ENCODE measurements at places on chromosomes 16 and 17.

- DNase-seq = no peak
Measured at GRCh38 chr17:28597606-28598383, 1.0 kb downstream of the SPAG5 start.

GRCh38 chr17:82175201-82175600 lies 37.4 kb downstream of the CCDC57 start:
- DNase-seq = no peak

- DNase-seq = no peak
Measured at GRCh38 chr17:3659541-3660111, 8.8 kb downstream of the TAX1BP3 start.

DNA sequence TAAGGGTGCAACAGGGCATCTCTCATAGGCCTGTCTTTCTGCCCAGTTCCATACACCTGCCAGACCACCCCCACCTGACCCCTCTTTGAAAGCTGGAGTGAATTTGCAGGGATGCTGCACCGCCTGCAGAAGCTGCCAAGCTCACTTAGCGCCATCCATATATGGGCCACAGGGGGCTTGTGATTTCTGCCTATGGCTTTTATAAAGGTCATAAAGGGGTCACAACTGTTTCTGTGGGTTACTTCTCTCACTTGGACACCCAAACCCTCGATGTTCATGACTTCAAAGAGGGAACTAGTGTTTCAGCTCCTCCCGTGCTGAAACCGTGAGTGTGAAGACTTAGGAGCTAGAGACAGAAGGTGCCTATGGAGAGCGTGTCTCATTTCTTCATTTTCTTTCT lies 23.9 kb upstream of the MEAK7 start:
- DNase-seq = no peak

GRCh38 chr17:73691321-73691766 lies 47.1 kb upstream of the SDK2 start:
- DNase-seq = no peak

GRCh38 chr17:32520737-32521404 lies 34.1 kb downstream of the CDK5R1 start:
- no peak for DNase-seq

- DNase-seq = peak; percentile 70
Measured at GRCh38 chr17:48555258-48556228, 10.6 kb upstream of the HOXB2 start.

DNA sequence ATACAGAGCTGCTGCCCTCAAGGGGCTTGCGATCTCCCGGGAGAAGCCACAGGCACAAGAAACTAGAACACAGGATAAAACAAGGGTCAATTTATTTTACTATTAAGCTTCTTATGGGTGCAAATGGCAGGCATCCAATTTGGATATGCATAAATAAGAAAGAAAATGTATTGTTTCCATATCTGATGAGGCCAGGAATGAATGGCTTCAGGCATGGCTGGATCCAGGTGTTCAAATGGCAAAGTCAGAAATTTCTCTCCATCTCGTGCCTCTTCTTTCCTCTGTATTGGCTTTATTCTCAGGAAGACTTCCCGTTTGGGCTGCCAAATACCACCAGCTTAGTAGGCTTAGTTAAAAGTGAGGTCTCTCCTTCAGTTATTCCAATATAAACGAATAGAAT lies 43.1 kb downstream of the SCNN1B start:
- no peak for DNase-seq

DNA sequence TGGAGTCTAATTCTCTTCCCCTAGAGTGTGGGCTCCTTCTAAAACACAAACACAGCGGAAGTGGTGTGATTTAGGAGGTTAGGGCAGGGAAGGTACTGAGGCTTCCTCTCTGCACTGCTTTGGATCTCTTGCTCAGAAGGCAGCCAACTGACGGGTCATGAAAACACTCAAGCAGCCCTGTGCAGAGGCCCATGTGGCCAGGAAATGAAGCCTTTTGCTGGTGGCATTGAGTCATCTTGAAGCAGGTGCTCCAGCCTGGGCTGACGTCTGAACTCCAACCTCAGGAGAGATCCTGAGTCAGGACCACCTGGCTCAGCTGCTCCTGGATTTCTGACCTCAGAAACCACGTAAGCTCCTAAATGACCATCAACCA lies 72.9 kb downstream of the MRM1 start:
- no peak for DNase-seq

DNA sequence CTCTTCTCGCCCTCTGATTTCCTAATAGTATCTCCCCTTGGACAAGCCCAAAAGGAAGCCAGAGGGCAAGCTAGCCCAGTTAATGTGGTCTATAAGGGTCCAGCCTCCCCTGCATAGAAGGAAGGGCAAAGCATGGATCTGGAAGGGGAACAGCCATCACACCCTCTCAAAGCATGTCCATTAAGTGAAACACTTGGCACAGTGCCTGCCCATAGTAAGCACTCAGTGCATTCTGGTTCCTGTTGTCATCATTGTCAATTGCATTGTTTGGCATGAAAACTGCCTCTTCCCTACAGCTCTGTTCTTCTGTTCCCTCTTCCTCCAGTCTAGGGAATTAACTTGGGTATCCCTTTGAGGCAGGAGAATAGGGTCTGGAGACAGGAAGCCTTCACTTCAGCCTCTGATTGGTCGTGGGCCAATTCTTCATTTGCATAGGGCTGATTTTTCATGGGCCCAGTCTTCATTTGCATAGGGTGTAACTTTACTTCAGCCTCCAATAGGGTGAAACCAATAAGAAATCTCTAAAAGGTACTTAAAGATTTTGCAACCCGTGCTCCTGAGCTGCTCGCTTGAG lies 81.4 kb downstream of the C17orf67 start:
- DNase-seq = no peak

- no peak for DNase-seq
Measured at GRCh38 chr16:16017812-16018211, 68.4 kb downstream of the ABCC1 start.

DNA sequence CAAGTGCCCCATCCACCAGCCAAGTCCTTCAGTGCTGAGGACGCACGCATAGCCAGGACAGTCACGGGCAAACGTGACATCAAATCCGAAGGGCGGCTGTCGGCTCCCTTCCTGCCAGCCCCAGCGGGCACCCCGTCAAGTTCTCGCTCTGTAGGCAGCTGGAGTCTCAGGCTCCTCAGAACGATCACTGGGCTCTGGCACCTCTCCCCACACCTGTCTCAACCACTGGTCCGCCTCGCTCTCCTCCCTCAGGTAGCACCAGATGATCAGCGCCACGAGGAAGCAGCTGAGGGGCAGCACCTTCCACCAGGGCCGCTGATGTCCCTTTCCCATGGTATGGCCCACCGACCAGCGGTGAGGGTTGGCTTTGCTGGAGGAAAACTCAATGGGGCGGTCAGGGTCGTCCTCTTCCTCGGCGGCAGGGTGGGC lies 422 bp downstream of the UQCC4 start:
- DNase-seq = no peak

GRCh38 chr16:67177743-67178699 lies 5.7 kb downstream of the MATCAP1 start:
- peak; percentile 95 for DNase-seq

GRCh38 chr17:77420804-77421629 lies 280.2 kb downstream of the SEC14L1 start:
- no peak for DNase-seq

GRCh38 chr17:39683295-39683939 lies 4.4 kb downstream of the PGAP3 start:
- no peak for DNase-seq

DNA sequence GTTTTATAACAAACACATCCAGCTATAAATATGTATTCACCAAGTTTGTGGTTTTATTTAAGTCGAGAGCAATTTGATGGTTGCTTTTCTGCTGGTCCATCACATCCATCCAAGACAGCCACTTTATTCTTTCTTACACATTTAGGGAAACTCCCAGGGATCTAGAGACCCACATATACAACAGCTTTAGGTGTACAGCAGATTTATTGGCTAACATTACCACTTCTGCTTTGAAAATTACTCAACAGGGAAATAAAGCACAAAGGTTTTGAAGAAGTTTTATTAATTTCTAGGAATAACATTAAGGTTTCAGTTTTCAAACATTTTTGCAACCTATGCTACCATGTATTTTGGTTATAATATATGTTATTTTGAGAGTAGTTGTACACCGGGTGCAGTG lies 6.9 kb downstream of the ERCC4 start:
- no peak for DNase-seq

GRCh38 chr17:79230576-79230975 lies 156.0 kb downstream of the ENGASE start:
- DNase-seq = no peak

DNA sequence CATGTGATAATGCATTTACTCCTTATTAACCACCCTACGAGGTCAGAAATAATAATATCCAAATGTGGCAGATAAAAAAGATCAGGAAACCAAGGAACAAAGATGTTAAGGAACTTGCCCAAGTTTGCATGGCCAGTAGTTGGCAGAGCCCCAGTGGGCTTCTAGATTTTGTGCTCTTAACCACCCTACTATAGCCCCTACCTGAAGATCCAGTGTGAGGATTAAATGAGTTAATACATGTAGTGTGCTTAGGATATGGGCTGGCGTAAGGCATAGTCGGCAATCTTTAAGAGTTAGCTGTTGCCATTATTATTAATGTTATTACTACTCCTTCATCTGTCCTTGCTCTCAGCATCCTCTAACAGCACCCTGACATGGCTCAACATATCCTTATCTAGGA lies 153.4 kb downstream of the SDK2 start:
- DNase-seq = no peak

DNA sequence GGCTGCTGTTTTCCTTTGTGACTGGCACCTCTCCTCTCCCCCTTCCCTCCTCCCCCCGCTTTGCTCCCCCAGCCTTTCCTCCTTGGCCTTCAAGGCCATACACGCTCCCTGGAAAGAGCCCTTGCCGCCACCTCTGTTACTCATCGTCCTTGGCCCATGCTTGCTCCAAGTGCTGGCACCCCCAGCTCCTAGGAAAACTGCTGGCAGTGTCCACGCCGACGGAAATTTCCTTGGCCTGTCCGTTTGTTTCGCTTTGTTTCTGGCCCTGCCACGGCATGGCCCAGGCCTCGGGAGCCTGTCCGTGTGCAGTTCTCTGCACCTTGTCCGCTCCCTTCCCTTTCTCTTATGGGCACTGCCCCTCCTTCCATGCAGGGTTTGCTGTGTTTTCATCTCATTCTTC lies 18.0 kb downstream of the CA5A start:
- DNase-seq = no peak

GRCh38 chr17:4262703-4263102 lies 1.1 kb downstream of the ANKFY1 start:
- no peak for DNase-seq
